ENCODE measurements at places on chromosomes 13 and 19. TPM values are rescaled to one million over a fixed set of nuclear protein-coding genes. Genes with fewer than 3 reads are reported as not detected.

- no peak for DNase-seq
Observed at GRCh38 chr19:47848425-47848822, 10.6 kb upstream of the TPRX2 start.

DNA sequence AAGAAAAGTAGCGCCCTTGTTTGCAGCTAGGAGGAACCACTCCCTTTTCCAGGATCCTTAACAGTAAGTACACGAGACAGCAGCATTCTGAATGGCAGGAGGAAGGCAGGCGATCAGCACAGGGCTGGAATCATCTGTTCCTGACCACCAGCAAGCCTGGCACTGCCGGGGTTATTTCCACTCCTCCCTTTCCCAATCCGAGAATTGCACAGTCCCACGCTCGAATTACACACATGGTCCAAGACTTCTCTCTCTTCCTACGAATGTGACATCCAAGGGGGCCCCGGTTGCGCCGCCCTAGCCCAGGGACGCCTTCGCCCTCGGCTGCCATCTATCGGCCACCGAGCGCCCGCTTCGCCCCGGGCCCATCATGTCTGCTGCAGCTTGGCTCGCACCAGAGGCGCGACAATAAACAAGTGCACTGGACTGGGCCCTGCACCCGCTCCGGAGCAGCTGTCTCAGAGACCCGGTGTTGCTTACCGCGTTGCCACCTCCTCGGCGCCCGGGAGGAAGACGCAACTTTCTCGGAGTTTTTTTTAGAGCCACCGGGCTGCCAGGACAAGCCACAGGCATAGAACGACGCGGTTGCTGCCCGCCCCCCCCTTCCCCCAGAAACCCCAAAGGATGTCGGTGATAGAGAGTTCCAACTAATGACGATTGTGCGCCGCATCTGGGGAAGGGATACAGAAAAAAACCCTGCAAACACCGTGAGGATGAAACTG is at the start of gene SLITRK5:
SLITRK5 (plus strand) TSS at position 341 of the 722 bp plus-strand sequence. CDS start 4,018 bp downstream, outside the sequence.
- DNase-seq = peak; percentile 84

GRCh38 chr19:19595171-19595701 is 23.3 kb downstream of the PBX4 start:
- peak; percentile 78 for DNase-seq

- no peak for DNase-seq
Observed at GRCh38 chr13:42715909-42716308, 65.5 kb upstream of the FAM216B start.

- no peak for DNase-seq
Observed at GRCh38 chr19:31185261-31185660, 164.0 kb downstream of the TSHZ3 start.

DNA sequence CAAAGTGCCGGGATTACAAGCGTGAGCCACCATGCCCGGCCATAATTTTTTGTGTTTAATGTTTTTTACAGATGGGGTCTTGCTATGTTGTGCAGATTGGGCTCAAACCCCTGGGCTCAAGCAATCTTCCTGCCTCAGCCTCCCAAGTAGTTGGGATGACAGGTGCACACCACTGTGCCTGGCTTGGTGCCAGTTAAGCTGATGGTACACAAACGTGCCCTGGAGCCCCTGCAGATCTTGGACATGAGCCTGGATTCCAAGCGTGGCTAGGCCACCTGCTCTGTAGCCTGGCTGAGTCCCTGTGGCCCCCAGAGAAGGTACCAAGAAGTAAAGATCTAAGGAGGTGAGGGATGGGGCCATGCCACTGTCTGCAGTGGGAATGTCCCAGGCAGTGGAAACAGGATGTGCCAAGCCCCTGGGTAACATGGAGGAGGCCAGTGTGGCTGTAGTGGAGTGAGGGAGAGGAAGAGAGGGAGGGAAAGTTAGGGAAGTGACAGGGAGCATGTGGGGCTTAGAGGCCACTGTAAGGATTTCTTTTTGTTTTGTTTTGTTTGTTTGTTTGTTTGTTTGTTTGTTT is 7.0 kb downstream of the PRODH2 start:
- DNase-seq = no peak

DNA sequence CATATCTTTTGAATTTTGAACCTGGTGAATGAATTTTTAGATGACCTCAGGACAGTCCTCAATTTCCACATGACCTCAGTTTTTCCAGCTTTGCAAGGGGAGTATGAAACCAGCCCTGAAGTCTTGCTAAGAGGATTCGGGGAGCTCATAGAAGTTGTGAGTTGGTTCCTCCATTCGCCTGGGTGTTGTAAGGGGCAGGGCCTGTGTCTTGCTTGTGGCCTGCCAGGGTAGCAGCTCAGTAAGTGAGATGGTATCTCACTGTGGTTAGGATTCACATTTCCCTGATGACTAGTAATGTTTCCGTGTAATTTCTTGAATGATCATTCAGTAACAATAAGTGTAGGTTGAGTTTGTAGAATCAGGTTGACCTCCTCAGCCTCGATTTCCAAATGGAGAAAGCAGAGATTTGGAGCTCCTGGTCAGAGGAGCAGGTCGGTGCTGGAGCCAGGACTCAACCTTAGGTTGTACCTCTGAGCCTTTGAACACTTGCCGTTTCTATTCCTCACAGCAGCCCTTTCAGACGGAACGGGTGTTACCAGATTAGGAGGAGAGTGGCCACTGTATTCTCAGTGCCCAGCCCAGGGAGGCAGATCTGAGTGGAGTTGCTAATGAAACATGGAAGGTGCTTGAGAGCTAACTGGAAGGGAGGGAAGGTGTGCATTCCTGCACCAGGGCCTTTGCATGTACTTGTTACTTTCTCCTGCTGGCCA is 14.6 kb downstream of the NACC1 start:
- no peak for DNase-seq

DNA sequence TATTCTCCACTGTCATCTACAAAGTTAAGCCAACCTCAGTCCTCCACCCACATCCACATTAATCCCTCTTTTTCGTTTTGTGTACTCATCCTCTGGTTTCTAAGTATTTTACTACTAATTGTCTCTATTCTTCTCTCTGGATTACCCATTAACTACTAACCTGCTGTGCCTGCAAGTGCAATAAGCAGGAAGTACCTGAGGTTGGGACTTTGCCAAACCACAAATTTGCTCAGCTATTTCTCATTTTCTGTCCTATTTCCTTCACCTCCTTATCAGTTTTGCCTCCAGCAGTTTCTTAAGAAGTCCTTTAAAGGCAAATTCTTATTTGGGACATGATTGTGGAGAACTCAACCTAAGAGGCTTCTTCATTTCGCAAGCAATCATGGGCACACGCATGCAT is 1708.9 kb downstream of the SLITRK5 start:
- no peak for DNase-seq

DNA sequence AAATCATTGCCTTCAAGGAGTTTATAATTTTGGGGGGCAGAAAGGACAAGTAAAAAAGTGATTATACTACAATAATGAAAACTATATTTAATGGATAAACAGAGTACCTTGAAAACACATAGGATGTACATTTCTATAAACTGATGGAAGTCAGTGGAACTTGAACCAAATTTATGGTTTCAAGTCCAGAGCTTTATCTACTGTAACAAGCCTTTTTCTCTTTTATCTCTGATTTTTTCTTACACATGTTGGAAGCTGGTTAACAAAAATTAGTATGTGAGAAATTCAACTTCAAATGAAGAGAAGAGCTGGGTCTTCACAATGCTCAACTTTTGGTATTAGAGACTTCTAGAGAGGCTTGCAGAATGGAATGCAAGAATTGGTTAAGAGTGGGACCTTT is 393.6 kb downstream of the LMO7 start:
- DNase-seq = no peak

GRCh38 chr19:35388277-35389054 is 17.6 kb downstream of the GPR42 start:
- DNase-seq = no peak

- peak; percentile 41 for DNase-seq
Observed at GRCh38 chr19:1315470-1316166, 29.9 kb downstream of the EFNA2 start.

DNA sequence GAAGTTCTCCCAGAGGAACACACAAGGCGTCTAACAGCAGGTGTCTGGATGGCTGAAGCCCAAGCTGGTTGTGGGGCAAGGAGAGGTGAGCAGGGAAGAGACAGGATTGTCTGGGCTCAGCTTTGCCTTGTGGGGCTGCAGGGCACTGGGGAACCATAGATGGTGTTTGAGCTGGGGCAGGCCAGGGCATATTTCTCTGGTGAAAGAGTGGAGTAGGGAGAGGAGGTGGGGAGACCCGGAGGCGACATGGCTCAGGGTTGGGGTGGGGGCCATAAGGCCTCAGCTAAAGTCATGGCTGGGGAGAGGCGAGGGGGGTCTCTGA is 5.4 kb upstream of the PALM start:
- no peak for DNase-seq

GRCh38 chr13:80047406-80047805 is 293.5 kb downstream of the SPRY2 start:
- DNase-seq = no peak

- no peak for DNase-seq
Observed at GRCh38 chr13:93378184-93378583, 151.6 kb downstream of the GPC6 start.

GRCh38 chr13:27353708-27354107 is 70.7 kb upstream of the GTF3A start:
- no peak for DNase-seq

DNA sequence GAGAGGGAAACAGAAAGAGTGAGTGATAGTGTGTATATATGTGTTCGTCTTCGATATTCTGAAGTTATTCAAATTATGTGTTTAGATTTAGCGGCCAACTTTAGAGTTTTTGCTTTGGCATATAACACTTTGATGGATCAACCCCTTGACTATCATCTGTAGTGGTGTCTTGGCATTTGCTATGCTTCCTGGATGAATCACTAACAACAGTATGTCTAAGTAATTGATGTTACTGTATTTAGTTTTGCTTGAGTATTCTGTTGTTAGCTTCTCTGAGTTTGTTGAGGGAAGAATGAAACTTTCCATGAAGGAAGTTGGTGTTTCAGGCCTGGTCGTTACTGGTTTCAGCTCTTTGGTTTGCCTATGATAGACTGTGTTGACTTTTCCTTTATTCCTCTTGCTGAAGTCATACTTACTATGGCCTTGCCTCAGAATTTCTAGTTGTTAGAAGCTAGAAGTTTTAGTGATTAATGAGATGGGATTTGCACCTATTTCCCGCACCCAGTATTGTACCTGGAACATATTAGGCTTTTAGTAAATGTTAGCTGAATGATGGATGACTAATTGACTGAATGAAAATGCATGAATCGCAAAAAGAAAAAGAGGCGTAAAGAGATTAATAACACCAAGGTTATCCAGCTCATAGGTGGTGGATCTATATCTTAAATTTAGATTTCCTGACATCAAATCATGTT is 20.7 kb downstream of the NDFIP2 start:
- DNase-seq = no peak

GRCh38 chr19:6459262-6460098 is at the start of gene SLC25A23:
Gene SLC25A23, minus strand, starts transcription at chr19:6459792. Its CDS starts 164 bp downstream, at chr19:6459628.
- peak; percentile 89 for DNase-seq

GRCh38 chr19:41189425-41190065 is 3.5 kb upstream of the CYP2S1 start:
- DNase-seq = peak; percentile 19

Gene ZNF440
- 25.7 TPM for total RNA-seq

Gene GSX1
- total RNA-seq = not detected

Gene NOTCH3
- 64.1 TPM for total RNA-seq

Gene ALG5
- total RNA-seq = 26.6 TPM

Gene DLL3
- not detected for total RNA-seq

Gene KLK6
- total RNA-seq = not detected

Gene LILRB3
- total RNA-seq = 23.0 TPM

Gene NKPD1
- 0.06 TPM for total RNA-seq

Gene PROZ
- not detected for total RNA-seq

Gene VSTM2B
- not detected for total RNA-seq

Gene C1QTNF9B
- total RNA-seq = not detected

Gene TSC22D1
- 179 TPM for total RNA-seq

Gene STOML3
- 9.8 TPM for total RNA-seq

Gene BAX
- total RNA-seq = 109 TPM

Gene QPCTL
- 12.2 TPM for total RNA-seq

Gene CEACAM4
- total RNA-seq = 15.9 TPM

Gene LGALS14
- total RNA-seq = not detected

Gene ERICH6B
- total RNA-seq = not detected

Gene SERP2
- 6.6 TPM for total RNA-seq
